Stimulated activated CD4-positive, alpha-beta T cell treated with anti-CD3 and anti-CD28 coated beads, TNF-alpha, amount 100 ng/mL, for 1 hour (primary cell): ENCODE measurements at places on chromosomes 2 and 18.

DNA sequence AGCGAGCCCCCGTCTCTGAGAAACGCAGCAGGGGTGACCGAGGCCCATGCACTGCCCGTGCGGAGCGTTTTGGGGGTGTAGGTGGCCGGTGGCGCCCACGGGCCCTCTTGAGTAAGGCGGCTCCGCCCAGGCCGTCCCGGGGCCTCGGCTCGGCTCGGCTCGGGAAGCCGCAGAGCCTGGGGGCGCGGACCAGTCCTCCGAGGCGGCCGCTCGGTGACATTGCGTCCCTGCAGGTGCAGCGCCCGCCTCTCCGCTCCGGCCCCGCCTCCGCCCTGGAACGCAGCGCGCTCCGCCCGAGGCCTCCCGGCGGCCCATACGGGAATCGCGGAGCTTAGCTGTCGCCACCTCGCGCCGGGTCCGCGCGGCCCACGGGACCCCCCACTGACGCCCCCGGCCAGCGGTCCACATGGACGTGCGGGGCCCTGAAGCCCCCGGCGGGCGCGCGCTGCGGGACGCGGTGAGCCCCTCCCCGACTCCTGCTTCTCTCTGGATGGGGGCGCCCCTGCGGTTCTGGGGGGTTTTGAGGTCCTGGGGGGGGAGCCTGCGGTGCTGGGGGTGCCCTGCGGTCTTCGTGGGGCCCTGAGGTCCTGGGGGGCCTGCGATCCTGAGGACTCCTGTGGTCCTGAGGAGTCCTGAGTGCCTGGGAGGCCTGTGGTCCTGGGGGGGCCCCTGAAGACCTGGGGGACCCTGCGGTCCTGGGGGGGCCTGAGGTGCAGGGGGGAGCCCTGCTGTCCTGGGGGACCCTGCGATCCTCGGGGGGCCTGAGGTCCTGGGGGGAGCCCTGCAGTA, at the start of gene HSBP1L1:
HSBP1L1 (plus strand) TSS at position 314 of the 789 bp plus-strand sequence; CDS start at position 407, 93 bp downstream.
- peak; percentile 38 for DNase-seq

- DNase-seq: no peak
These were observed 645.1 kb downstream of the CNTNAP5 start for GRCh38 chr2:124670187-124670586.

DNA sequence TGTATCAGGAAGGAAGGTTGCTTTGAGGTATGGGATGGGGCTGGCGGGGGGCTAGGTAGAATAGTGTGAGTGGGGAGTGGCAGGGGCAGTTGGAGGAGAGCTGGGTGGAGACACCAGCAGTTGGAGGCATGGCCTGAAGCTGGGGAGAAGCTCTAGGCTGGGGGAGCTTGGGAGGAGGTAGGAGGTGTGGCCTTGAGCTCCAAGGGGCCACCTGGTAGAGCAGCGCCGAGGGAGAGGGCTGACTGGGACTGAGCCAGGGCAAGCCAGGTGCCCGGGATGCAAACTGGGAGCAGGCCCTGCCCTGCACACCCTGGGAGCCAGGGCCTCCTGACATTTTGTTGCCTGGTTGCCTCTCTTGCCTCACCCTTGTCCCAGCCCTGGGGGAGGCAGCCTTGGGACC, 33.1 kb upstream of the PDIA6 start:
- DNase-seq: no peak

GRCh38 chr2:43347746-43348145, 121.3 kb upstream of the ZFP36L2 start:
- DNase-seq: no peak
